ENCODE measurements at places on chromosomes 3 and 15.
A peak's percentile ranks its signal among the peaks of the same experiment; 100 is the strongest.

- DNase-seq: no peak
Observed at GRCh38 chr3:31132132-31132769, 237.8 kb upstream of the GADL1 start.

DNA sequence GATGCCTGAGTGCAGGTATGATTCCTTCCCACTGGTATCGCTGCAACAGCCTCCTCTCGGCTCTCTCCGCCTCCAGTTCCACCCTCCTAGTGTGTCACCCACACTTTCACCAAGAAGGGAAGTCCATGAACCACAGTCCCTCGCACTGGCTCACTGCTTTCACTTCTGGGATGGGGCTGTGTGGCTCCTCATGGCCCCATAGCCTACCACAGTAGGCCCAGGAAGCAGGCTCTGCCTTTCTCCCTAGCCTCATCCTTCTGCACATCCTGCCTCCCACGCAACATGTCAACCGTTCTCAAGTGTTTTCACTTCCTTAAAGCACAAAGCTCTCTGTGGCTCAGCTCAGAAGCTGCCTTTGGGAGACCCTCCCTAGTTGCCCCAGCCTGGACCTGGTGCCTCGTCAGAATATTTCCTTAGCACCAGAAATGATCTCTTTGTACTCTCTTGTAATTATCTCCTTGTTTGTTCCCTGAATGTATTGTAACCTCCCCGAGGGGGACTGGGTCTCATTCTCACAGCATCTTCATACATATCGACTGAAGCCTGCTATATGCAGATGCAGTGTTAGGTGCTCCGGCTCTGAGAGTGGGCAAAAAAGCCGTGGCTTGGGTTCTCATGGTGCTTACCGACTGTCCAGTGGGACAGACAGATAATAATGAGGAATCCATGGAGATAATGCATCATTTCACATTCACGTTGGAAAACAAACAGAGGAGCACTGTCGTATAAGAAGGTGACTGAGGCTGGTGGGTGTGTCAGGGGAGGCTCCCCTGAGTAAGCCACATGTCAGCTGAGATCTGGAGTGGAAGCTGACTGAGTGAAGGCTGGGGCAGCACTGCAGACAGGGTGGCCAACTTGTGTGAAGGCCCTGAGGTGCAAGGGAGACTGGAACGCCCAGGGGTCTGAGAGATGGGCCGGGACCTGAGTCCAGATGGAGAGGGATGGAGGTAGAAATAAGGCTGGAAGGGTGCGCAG, 107.1 kb downstream of the DGKG start:
- no peak for DNase-seq

GRCh38 chr15:88987591-88987933, 74.4 kb upstream of the MFGE8 start:
- no peak for DNase-seq

DNA sequence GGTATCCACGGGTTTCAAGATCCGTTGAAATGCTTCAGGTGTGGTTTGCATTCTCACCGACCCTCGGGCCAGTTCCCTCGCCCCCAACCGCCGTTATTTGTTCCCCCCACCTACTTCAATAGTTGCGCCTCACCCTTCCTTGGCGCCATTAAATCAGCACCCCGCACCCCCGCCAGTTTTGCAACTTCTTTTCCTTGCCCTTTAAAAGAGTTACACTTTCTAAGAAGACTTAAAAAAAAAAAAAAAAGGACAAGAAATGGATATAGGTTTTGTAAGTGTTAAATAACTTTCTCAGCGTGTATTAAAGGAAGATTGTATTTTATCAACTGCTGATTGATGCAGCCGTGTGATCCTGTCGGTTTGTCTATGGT, 87.2 kb downstream of the NR2F2 start:
- DNase-seq: no peak

GRCh38 chr3:127694467-127695215, 21.9 kb downstream of the ABTB1 start:
- peak; percentile 20 for DNase-seq

GRCh38 chr15:92751528-92751927, 96.0 kb upstream of the FAM174B start:
- no peak for DNase-seq

- no peak for DNase-seq
Observed at GRCh38 chr15:64894395-64895056, 17.2 kb upstream of the ANKDD1A start.

DNA sequence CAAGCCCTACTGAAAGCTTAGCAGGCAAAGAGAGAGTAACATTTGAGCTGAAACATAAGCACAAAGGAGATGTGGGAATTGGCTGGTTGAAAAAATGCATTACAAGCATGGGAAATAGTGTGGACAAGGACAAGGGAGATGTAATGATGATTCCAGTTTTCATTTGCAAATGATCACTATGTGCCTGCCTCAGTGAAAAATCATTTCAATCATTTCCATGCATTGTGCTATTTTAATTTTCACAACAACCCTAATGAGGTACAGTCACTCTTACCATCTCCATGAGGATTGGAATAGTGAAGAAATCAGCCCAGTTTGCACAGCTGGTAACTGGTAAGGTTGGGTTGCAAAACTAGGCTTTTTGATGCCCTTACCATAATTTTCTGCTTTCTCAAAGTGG, 123.2 kb downstream of the ARNT2 start:
- DNase-seq: no peak

DNA sequence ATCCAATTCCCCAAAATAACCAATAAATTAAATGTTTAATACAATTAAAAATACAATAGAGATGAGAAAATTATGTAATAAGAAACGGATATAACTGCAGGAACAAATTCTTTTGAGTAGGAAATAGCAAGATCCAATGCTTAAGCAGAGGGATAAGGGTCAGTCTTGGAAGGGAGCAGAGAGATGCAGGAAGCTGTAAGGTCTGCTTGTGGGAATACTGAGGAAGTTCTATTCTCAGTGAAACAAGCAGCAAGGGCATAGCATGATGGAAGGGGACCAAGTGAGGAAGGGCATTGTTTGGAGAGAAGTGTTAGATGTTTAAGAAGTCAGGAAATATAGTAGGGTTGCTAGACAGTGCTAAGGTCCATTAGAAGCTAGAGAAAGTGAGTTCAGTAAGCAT, 409.0 kb downstream of the TBC1D5 start:
- no peak for DNase-seq

DNA sequence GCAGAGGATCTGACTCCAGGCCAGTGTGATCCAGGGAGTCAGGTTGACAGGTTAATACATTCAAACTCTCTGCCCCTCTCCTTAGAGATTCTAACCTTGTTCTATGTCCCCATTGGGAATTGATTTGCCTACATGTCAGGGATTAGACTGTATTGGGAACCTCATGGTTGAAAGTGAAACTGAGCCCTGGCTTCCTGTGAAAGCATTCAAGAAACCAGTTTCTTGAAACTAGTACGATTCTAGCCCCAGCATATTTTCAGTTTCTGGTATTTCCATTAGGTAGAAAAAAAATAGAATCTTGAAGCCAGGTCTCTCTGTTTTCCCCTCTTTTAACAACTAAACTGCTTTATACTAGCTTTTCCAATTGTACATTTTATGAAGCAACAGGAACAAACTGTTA, 140.4 kb upstream of the ABI3BP start:
- DNase-seq: no peak

GRCh38 chr3:42547401-42547945, 34.3 kb downstream of the SEC22C start:
- peak; percentile 42 for DNase-seq

DNA sequence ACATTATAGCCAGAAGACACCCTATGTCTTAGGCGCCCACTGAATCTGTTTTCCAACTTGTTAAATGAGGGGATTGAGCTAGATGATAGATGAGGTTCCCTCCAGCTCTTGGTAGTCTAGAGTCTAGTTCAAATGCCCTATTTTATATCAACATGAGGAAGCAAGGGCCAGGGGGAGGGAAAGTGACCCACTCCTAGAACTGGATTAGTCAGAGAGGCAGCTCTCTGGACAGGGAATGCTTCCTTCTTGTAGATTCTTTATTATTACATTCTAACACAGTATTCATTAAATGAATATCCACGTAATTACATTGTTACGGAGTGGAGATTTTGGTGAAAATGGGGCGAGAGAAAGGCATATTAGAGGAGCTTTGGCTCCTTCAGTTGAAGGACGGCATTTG, 89.5 kb downstream of the RAD18 start:
- DNase-seq: no peak

DNA sequence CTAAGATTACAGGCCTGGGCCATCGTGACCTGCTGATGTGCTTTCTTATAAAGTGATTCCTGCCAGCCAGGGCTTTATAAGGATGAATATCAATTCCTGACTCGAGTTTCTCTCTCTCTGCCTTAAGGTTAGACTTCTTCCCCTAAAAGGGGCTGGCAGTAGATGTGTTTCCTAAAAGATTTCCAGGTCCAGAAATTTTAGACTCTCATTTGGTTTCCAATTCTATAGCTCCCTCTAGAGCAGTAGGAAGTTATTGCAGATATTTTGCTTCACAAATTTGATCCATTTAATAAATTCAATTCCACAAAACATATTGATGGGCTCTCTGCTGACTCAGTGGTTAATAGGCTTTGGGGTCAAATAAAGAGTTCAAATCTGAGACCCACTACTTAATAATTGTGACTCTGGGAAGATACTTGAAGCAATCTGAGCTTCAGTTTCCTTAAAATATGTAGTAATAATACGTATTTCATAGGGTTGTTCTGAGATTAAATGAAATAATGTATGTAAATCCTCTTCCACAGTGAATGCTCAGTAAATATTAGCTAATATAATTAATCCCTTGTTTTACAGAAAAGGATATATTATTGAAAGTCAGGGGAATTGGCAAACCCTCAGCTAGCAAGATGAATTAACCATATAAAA, 2.1 kb downstream of the TRIM69 start:
- no peak for DNase-seq

- no peak for DNase-seq
Observed at GRCh38 chr3:108877901-108878300, 55.3 kb downstream of the TRAT1 start.

DNA sequence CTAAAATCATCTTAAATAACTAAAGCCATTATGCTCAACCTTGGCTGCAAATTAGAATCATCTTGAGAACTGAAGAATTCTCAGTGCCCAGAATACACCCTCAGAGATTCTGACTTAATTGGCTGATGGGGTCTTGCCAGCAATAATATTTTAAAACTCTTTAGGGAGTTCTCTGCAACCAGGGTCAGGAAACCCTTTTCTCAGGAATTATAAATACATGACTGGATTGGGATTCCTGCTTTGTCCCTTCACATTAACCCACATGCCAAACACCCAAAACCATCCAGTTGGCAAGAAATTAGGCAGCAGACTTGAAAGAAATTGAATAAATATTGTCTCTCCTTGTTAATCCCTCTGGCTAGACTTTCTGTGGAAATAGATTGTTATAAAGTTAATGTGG, 482.3 kb upstream of the NECTIN3 start:
- no peak for DNase-seq

DNA sequence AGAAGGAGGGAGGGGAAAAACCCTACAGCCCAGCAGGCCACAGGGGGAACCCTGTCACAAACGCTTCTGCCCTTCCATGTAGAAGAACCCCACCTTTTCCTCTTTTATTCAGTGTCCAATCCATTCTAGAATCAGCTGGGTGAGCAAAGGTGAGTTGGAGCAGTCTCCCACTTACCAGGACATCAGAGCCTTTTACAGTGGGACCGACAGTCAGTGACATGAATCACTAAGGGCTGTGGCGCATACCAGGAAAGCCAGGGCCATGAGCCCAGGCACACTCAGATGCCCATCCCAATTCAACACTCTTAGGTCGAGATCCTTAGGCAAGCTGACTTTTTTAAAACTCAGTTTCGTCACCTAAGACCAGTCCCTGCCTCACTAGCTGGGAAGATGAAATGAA, 146.1 kb downstream of the AQP9 start:
- DNase-seq: no peak

GRCh38 chr3:149473357-149474249, 894 bp upstream of the TM4SF4 start:
- DNase-seq: no peak

- DNase-seq: no peak
Observed at GRCh38 chr15:88074386-88074785, 182.2 kb downstream of the NTRK3 start.

- no peak for DNase-seq
Observed at GRCh38 chr15:25719101-25719985, 143.8 kb downstream of the ATP10A start.

GRCh38 chr3:115099986-115100571, 47.0 kb downstream of the ZBTB20 start:
- DNase-seq: no peak

GRCh38 chr3:84772841-84773240, 185.9 kb upstream of the CADM2 start:
- DNase-seq: no peak

GRCh38 chr15:31403096-31403495, 76.5 kb downstream of the KLF13 start:
- DNase-seq: no peak

GRCh38 chr3:113232342-113232741, 21.0 kb downstream of the BOC start:
- DNase-seq: no peak

DNA sequence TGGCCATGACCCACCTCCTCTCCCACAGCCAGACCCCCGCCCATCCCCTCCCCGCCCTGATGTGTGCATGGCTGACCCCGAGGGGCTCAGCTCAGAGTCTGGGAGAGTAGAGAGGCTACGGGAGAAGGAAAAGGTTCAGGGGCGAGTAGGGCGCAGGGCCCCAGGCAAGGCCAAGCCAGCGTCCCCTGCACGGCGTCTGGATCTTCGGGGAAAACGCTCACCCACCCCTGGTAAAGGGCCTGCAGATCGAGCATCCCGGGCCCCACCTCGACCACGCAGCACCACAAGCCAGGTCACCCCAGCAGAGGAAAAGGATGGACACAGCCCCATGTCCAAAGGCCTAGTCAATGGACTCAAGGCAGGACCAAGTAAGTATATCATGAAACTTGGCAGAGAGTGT, 11.7 kb downstream of the MAP1A start:
- DNase-seq: no peak

GRCh38 chr3:55066551-55067047, 138.7 kb upstream of the LRTM1 start:
- no peak for DNase-seq

GRCh38 chr3:169554611-169555010, 108.9 kb downstream of the MECOM start:
- no peak for DNase-seq

DNA sequence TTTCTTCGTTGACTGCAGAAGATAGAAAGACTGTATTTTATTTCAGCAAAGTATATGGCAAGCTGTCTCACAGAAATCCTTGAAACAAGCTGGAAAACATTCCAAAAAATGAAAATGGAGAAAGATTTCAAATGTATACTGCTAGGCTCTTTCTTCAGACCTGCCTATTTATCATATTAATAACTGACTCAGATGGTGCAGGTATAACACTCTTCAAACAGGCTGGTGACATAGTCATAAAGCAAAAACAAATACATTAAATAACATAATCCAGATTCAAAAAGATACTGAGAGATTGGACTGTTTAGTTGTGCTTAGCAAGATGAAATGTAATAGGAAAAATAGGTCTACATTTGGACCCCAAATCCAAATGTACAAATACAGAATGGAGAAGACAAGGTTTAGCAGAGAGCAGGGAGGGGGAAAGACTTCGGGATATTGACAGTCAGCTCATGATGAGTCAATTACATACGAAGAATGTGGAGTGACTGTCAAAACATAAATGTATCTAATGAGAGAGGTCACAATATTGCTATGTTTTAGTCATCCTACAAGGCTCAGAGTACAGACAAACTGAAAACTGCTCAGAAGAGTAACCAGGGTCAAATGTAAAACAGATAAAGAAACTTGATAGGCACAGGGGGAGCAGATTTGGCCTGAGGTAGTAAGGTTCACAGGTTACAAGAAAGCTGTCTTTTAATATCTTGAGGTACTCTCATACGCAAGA, 88.7 kb downstream of the DMXL2 start:
- DNase-seq: no peak
